Pancreas (tissue), 10 donors: ENCODE measurements at places on chromosomes 13 and 19. TPM values are rescaled to one million over a fixed set of nuclear protein-coding genes. Genes with fewer than 3 reads are reported as not detected.

Gene GFY
- polyA plus RNA-seq = not detected

Gene KL
- 2.9 TPM for polyA plus RNA-seq

Gene IFNL1
- polyA plus RNA-seq = not detected

Gene SLC10A2
- polyA plus RNA-seq = not detected

GRCh38 chr19:18419195-18419698, at the start of gene SSBP4:
Gene SSBP4, plus strand, starts transcription at chr19:18419398. Its CDS starts 251 bp downstream, at chr19:18419649.
- H3K27ac ChIP-seq = peak within 1 kb of the TSS; percentile 42
- no peaks in the 10 kb centered on the region for H3K27me3 ChIP-seq
- peak within 1 kb of the TSS; percentile 68 for H3K4me3 ChIP-seq
- peak; percentile 83 for DNase-seq

GRCh38 chr13:22024381-22024994, 353.6 kb downstream of the FGF9 start:
- H3K4me3 ChIP-seq = no peak overlapping the region
- H3K4me1 ChIP-seq = no peaks in the 10 kb centered on the region
- no peak overlapping the region for H3K27ac ChIP-seq
- no peak for DNase-seq
- no peaks in the 10 kb centered on the region for H3K36me3 ChIP-seq
- no peaks in the 10 kb centered on the region for H3K27me3 ChIP-seq

DNA sequence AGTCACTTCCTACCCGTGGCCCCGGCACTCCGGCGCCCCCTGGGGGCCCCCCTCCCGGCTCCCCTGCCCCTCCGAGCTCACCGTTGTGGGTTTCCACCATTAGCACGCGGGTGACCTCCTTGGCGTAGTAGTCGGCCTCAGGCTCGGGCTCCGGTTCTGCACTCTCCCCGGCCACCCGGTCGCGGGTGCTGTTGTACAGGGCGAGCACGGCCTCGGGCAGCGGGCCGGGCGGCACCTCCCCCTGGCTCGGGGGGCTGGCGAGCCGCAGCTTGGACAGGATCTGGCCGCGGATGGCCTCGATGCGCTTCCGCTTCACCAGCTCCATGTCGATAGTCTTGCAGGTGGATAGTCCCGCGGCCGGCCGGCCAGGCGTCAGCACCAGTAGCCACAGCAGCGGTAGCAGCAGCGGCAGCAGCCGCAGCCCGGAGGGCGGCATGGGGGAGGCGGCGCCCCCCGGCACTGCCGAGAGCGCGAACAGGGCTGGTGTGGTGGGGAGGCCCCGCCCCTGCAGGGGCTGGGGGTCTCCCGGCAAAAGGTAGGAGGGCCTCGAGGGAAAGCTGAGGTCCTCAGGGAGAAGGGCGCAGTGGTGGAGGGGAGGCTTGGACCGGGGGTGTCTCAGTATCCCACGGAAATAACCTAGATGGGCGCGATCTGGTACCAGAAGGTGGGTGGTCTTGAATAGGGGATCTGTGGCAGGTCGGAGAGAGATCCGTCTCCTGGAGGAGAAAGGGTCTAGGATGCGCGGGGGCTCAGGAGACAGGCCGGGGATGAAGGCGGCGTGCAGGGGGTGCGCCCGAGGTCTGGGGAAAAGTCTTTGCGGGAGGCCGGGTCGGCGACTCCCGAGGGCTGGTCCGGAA, 885 bp downstream of the TGFB1 start:
- H3K4me1 ChIP-seq = no peaks in the 10 kb centered on the region
- peak; percentile 66 for DNase-seq
- peak overlapping the region; percentile 66 for H3K27ac ChIP-seq
- no peaks in the 10 kb centered on the region for H3K27me3 ChIP-seq

DNA sequence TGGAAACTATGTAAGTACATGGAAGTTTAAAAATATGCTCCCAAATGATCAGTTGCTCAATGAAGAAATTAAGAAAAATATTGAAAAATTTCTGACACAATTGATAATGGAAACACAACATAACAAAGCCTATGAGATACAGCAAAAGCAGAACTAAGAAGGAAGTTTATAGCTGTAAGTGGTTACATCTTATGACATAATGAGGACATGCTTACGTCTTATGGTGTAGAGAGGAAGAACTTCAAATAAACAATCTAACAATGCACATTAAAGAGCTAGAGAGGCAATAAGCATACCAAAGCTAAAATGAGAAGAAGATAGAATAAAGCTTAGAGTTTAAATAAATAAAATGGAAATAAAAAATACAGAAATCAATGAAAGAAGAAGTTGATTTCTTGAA, 50.0 kb upstream of the CEACAM21 start:
- no peaks in the 10 kb centered on the region for H3K36me3 ChIP-seq
- H3K4me3 ChIP-seq = no peak overlapping the region
- no peak overlapping the region for H3K27ac ChIP-seq
- DNase-seq = no peak

- no peaks in the 10 kb centered on the region for H3K4me1 ChIP-seq
- H3K4me3 ChIP-seq = no peak overlapping the region
- H3K27me3 ChIP-seq = no peaks in the 10 kb centered on the region
- H3K36me3 ChIP-seq = no peaks in the 10 kb centered on the region
- H3K27ac ChIP-seq = no peak overlapping the region
Observed at GRCh38 chr19:19294914-19295313, 21.8 kb upstream of the TM6SF2 start.

DNA sequence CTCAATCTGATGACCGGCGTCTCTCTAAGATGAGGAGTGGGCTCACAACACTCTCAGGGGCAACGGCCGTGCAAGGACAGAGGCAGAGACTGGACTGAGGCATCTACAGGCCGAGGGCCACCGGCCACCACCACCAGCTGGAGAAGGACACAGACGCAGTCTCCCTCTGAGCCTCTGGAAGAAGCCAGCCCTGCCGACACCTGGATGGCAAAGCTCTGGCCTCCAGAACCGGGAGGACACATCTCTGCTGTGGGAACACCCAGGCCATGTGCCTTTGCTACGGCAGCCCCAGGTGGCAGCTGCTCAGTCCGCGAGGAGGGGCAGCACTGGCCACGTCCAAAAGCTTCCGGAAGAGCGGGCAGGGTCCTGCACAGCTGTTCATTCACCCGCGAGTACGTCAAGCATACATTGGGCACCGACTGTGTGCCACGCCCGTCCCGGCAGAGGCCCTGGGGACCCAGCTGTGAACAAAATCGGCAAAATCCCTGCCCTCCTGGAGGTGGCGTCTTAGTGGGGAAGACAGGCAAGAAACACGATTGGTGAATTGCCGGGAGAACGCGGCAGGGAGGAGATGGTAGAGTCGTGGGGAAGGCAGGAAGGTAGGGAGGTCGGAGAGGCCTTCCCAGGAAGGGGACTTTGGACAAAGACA, 17.1 kb downstream of the C2CD4C start:
- no peak overlapping the region for H3K27ac ChIP-seq
- no peak for DNase-seq
- peaks cover 3% of the 10 kb centered on the region for H3K27me3 ChIP-seq
- no peak overlapping the region for H3K4me3 ChIP-seq
- no peaks in the 10 kb centered on the region for H3K36me3 ChIP-seq

DNA sequence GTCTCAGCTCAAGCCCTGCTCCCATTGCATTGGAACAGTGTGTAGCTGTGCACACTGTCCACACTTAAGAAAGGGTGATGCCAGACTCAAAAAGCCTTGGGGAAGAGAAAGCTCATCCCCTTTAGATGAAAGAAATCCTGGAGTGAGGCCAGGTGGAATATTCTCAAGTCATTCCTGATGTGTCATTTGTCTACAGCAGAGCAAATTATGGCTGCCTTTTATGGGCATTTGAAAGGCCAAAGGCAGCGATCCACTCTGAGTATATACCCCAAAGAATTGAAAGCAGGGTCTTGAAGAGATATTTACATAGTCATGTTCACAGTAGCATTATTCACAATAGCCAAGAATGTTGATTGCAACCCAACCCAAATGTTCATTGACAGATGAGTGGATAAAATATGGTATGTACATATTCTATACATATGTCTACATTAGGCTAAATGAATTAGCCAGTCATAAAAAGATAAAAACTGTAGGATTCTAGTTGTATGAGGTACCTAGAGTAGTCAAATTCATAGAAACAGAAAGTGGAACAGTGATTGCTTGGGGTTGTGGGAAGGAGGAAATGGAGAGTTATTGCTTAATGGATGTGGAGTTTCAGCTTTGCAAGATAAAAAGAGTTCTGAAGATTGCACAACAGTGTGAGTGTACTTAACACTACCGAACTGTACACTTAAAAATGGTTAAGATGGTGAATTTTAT, 214.9 kb downstream of the KCNRG start:
- H3K27ac ChIP-seq = no peak overlapping the region
- no peaks in the 10 kb centered on the region for H3K36me3 ChIP-seq
- H3K27me3 ChIP-seq = no peaks in the 10 kb centered on the region
- no peak for DNase-seq
- H3K4me3 ChIP-seq = no peak overlapping the region

DNA sequence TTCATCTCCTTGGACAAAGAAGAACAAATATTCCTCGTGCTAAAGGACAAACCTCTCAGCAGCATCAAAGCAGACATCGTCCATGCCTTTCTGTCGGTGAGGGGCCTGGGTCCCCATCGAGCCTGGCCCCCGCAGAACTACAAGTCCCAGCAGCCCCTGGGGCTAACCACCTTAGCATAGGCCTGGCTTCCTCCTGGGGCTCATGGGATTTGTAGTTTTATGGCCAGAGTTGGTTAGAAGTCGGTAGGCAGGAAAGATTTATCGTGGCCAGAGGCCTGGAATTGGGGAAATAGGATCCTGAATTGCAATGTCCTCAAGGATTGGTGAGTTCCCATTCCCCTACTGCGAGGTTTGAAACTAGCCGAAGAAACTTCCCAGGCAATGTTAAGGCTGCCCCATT, 19.6 kb downstream of the TMEM150B start:
- H3K4me1 ChIP-seq = no peaks in the 10 kb centered on the region
- no peaks in the 10 kb centered on the region for H3K27me3 ChIP-seq
- H3K36me3 ChIP-seq = no peaks in the 10 kb centered on the region
- no peak overlapping the region for H3K4me3 ChIP-seq
- no peak for DNase-seq

DNA sequence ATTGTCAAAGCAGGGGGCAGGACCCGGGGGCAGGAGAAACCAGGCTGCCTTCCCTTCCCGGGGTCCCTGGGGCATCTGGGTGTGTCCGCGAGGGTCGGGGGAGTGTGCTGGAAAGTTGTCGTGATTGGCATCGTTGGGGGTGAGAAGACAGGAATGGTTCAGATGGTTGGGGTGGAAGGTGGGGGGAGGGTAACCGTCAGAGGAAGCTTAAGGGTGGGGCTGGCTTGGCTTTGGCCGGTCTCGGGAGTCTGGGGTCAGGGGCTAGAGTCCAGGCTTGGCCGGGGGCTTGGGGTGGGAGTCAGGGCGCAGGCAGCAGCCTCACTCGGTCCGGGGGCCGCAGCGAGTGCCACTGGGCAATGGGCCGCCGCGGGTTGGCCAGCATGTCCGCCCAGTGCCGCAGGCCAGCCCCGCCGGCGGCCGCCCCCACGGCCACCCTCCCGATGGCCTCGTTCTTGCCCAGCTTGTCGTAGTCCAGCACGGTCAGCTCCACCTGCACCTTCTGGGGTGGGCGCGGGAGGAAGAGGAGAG, 6.8 kb upstream of the DNAAF3 start:
- peak overlapping the region; percentile 39 for H3K4me3 ChIP-seq
- H3K27ac ChIP-seq = no peak overlapping the region
- peaks cover 39% of the 10 kb centered on the region for H3K27me3 ChIP-seq
- no peaks in the 10 kb centered on the region for H3K36me3 ChIP-seq
- DNase-seq = no peak

GRCh38 chr13:23609874-23610576, 39.8 kb downstream of the TNFRSF19 start:
- H3K27me3 ChIP-seq = no peaks in the 10 kb centered on the region
- peak overlapping the region; percentile 23 for H3K27ac ChIP-seq
- DNase-seq = no peak
- H3K36me3 ChIP-seq = no peaks in the 10 kb centered on the region

DNA sequence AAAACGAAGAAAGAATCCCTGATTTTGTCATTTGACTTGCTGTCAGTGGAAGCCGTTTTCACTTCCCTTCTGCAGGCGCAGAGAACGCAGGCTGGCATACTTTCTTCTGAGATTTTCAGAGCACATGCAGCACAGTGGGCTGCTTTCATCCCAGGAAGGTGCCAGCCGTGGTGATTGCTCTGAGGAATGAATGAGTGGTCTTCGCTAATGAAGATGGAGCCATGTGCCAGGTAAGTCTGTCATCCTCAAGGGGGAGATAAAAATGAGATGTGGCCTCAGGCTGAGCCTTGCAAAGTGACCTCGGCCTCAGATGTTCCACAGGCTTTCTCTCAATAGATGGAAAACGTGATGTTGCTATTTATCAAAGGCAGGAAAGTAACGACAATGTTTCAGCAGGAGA, 94.6 kb upstream of the FARP1 start:
- H3K27ac ChIP-seq = no peak overlapping the region
- no peaks in the 10 kb centered on the region for H3K36me3 ChIP-seq
- no peak overlapping the region for H3K4me3 ChIP-seq
- H3K4me1 ChIP-seq = no peaks in the 10 kb centered on the region

- DNase-seq = no peak
- H3K4me1 ChIP-seq = no peaks in the 10 kb centered on the region
- no peak overlapping the region for H3K4me3 ChIP-seq
- H3K27ac ChIP-seq = no peak overlapping the region
Observed at GRCh38 chr13:86710013-86710412, 910.8 kb upstream of the SLITRK6 start.

DNA sequence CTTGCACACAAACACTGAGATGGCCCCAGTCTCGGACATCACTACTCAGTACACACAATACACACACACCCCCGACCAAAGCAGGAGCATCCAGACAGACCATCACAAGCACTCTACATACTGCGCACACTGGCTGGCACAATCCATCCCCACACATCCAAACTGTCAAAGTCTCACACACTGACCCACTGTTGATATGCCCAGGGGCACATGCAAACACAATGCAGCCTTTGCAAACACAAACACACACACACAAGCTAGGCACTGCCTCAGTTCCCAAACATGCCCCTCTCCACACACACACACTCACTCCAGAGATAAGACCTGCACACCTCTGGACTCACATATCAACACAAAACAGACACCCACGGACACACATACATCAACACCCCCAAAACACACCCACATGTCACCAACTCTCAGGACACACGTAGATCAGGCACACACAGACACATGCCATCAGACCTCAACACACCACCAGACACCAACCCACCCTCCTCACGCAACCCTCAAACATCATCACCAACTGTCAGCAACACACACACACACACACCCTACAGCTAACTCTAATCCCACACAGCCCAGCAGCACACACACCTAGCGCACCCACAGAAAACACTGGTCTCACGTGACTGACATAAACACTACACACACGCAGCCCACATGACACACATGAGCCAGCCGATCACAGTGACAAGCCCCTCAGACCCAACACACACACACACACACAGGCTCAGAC, 1.9 kb downstream of the BBC3 start:
- no peak overlapping the region for H3K4me3 ChIP-seq
- H3K27ac ChIP-seq = peak overlapping the region; percentile 97
- no peaks in the 10 kb centered on the region for H3K27me3 ChIP-seq
- no peak for DNase-seq
- H3K36me3 ChIP-seq = no peaks in the 10 kb centered on the region

DNA sequence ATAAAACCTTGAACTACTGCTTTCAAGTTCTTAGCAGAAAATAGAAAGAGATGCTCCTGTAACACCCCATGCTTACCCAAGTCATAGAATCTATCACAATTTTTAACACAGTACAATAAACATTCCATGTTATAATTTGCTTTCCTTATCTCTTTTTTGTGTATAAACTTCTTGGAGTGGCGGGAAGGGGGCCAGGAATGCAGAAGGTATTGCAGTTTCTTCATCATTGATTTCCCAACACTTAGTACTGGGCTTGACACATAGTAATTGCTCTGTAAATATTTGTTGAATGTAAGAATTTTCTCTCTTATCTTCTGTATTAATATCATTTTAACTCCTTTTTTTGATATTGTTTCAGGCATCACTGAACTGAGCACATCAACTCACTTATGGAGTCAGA, 535.8 kb downstream of the KCTD12 start:
- H3K36me3 ChIP-seq = no peaks in the 10 kb centered on the region
- H3K4me1 ChIP-seq = no peaks in the 10 kb centered on the region
- H3K27me3 ChIP-seq = no peaks in the 10 kb centered on the region
- H3K4me3 ChIP-seq = no peak overlapping the region
- no peak overlapping the region for H3K27ac ChIP-seq
